Activated T-cell treated with anti-CD3 and anti-CD28 coated beads for 24 hours (primary cell): ENCODE measurements at places on chromosomes 4 and X.

- no peak for DNase-seq
Measured at GRCh38 chrX:151912221-151912620, 468 bp upstream of the MAGEA4 start.

DNA sequence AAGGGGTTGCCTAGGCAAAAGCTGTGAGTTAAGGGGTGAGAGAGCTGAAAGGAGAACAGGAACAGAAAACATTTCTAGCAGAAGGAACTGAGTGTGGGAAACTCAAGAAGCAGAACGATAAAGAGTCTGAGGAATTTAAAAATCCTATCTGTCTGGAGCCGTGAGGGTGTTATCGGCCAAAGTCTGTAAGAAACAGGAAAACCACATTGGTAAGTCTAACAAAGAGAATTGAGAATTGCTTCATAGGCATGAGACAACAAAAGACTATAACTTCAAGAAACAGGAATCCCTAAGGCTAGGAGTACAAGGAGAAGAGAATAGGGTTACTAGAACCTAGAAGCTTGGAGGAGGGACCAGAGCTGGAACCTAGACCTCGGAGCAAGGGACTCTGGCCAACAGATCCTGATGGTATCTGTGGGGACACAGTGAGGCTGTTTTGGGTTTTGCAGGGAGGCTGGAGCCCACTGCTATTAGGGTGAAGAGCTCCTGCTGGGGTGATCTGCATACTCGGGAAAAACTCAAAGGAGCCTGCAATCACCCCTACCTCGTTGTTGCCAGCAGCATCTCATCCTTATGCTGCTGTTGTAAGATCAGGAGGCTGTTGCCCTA is 175.6 kb downstream of the FBXO8 start:
- DNase-seq: no peak

DNA sequence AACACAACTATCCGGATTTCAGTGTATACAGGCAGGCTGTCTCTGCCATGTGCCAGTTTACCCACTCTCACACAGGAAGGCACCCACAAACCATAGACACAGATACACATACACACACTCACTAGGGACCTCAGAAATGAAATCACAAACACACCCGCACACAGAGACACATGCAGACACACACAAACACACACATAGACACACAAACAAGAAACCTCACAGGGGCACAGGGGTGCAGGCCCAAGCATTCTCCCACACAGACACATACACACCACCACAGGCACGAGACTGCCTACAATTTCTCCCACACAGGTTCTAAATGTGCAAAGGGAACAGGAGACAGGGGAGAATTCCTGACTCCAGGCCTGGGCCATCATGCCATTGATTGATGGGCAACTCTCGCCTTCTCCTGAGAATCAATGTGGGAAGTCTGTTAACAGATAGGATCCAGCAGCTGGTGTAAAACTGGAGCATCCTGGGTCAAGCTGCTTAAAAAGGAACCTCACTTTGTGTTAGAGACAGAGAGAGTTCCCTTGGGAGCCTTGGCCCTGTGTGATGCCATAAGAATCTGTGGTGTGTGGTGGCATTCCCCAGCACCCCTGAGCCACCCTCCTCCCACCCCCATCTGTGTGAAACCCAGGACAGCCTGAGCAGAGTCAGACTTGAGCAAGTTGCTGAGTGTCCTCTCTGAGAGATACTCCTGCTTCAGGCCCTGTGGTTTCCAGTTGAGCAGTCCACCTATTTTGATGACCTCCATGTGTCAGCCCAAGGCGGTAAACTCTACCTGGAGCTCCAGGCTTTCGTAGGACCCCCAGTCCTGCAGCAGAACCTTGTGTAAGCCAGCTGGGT is 33.9 kb downstream of the NBDY start:
- DNase-seq: no peak

GRCh38 chr4:78930016-78930629 is 9.1 kb downstream of the PAQR3 start:
- DNase-seq: no peak
